ENCODE measurements at places on chromosomes 5 and 9. TPM values are rescaled to one million over a fixed set of nuclear protein-coding genes. Genes with fewer than 3 reads are reported as not detected.

PARP8 gene
- 9.5 TPM for total RNA-seq

SLC25A25 gene
- total RNA-seq = 30.5 TPM

HMMR gene
- total RNA-seq = 78.3 TPM

TOMM5 gene
- total RNA-seq = 512 TPM

FAM221B gene
- not detected for total RNA-seq

SOHLH1 gene
- total RNA-seq = not detected

ZBED3 gene
- 1.3 TPM for total RNA-seq

LCNL1 gene
- total RNA-seq = not detected

CCL27 gene
- total RNA-seq = not detected

LRRC70 gene
- 1.1 TPM for total RNA-seq

RAI14 gene
- total RNA-seq = 60.0 TPM

CCDC183 gene
- not detected for total RNA-seq

MUSK gene
- not detected for total RNA-seq

SPINK13 gene
- total RNA-seq = not detected

HTR4 gene
- total RNA-seq = 0.18 TPM

NMUR2 gene
- 0.30 TPM for total RNA-seq

CTNNAL1 gene
- 311 TPM for total RNA-seq

LRRTM2 gene
- 0.51 TPM for total RNA-seq

ALDH1A1 gene
- not detected for total RNA-seq

CCNJL gene
- total RNA-seq = 7.0 TPM

BTNL8 gene
- not detected for total RNA-seq

SPINK5 gene
- total RNA-seq = not detected

TTC16 gene
- total RNA-seq = not detected

PCA3 gene
- total RNA-seq = not detected

CEL gene
- total RNA-seq = 0.18 TPM

CDH6 gene
- total RNA-seq = 0.15 TPM

SAXO1 gene
- total RNA-seq = not detected

KCNIP1 gene
- total RNA-seq = 3.9 TPM

PJA2 gene
- 51.0 TPM for total RNA-seq

OCLN gene
- 39.0 TPM for total RNA-seq

PKN3 gene
- 8.2 TPM for total RNA-seq

SPDL1 gene
- 172 TPM for total RNA-seq

SLC46A2 gene
- total RNA-seq = not detected

CDH12 gene
- not detected for total RNA-seq

SV2C gene
- 0.03 TPM for total RNA-seq

NR5A1 gene
- total RNA-seq = not detected

PIP5K1B gene
- 0.09 TPM for total RNA-seq

INSL4 gene
- not detected for total RNA-seq

NTRK2 gene
- total RNA-seq = 0.29 TPM

MYOZ3 gene
- not detected for total RNA-seq

All from Daoy (cell line).